ENCODE measurements at places on chromosomes 3 and 15.

GRCh38 chr15:84840741-84841429, 23.7 kb downstream of the ALPK3 start:
- no peak for DNase-seq

- no peak for DNase-seq
Observed at GRCh38 chr3:156360963-156361362, 194.0 kb downstream of the SSR3 start.

- DNase-seq, result no peak
Observed at GRCh38 chr15:88657326-88658069, 18.7 kb downstream of the ISG20 start.

GRCh38 chr3:4772171-4772804, 206.9 kb upstream of the BHLHE40 start:
- no peak for DNase-seq

GRCh38 chr15:40151991-40152390, 8.9 kb upstream of the BUB1B start:
- DNase-seq, result no peak

DNA sequence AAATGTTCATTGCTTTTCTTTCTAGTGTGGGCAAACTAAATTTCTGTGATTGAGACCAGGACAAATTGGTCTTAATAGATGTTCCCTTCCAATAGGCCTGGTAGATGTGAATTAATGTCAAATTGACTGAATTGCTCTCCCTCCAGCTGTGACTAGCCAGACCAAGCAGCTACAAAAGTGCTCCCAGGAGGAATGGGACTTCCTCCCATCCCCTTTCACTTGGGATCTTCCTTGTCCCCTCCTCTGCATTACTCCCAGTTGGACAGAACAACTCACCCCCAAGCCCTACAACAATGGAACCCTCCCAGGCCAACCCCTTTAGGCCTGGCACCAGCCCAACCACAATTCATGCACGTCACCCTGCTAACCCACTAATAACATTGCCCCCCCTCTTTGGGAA, 19.6 kb upstream of the ZKSCAN7 start:
- no peak for DNase-seq

GRCh38 chr15:31345606-31346366, 19.2 kb downstream of the KLF13 start:
- DNase-seq, result peak; percentile 21

GRCh38 chr15:67117370-67117769, 52.0 kb downstream of the SMAD3 start:
- DNase-seq, result no peak

DNA sequence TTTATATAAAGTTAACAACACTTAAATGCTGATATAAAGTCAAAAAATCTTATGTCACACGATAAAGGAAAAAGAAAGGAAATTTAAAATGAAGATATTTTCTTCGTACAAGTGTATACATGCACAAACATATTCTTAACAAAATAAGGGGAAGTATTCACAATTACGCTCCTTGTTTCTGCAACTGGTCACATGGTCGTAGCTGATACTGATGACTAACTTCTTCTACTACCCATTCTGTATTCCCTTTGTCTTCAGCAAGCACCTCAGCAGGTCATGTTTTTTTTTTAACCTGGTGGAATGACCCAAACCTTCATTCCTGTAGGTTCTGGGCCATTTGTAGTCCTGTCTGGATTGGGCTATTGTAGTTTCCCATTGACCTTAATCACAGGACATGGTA, 30.0 kb upstream of the CMTM8 start:
- DNase-seq, result no peak

DNA sequence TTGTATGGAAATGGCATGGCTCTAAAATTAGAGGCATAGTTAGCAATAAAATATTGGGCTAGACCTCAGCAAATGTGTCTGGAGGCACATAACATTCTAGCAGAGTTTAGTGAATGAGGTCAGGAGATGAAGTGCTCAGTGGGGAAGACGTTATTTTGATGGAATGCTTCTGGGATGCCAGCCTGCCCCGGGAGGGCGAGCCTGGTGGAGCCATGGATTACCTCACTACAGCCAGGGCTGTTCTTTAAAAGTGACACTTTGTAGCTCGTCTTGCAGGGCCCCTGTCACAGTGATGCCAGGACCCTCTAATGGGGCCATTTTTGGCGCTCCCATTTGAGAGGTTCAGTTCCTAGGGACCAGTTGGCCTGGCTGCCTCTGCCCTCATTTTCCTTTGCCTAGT, 48.5 kb downstream of the PXYLP1 start:
- no peak for DNase-seq

GRCh38 chr3:47688488-47688887, 93.2 kb downstream of the SMARCC1 start:
- no peak for DNase-seq

Data from activated T-cell treated with anti-CD3 and anti-CD28 coated beads, Interleukin-2, amount 50 U/mL, for 1 hour (primary cell).